ENCODE measurements at places on chromosomes 2 and 18.

- DNase-seq: no peak
Measured at GRCh38 chr2:155203178-155203577, 504.7 kb downstream of the KCNJ3 start.

DNA sequence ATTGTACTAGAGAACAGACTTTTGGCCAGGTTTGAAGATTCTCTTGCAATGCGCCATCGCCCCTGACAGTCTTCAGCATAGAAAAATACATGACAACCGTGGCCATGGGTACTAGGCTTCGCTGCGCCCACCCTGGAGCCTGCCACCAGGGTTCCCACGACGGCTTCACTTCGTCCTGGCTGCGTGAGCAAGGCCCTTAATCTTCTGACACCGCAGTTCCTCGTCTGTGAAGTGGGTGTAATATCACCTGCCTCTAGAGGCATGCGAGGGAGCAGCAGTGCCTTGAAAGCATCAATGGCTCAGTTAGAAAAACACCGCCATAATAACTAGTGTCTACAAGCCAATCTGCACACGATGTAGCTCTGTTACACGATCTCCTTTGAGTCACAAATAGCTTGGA lies 175.2 kb upstream of the HS6ST1 start:
- DNase-seq: no peak

DNA sequence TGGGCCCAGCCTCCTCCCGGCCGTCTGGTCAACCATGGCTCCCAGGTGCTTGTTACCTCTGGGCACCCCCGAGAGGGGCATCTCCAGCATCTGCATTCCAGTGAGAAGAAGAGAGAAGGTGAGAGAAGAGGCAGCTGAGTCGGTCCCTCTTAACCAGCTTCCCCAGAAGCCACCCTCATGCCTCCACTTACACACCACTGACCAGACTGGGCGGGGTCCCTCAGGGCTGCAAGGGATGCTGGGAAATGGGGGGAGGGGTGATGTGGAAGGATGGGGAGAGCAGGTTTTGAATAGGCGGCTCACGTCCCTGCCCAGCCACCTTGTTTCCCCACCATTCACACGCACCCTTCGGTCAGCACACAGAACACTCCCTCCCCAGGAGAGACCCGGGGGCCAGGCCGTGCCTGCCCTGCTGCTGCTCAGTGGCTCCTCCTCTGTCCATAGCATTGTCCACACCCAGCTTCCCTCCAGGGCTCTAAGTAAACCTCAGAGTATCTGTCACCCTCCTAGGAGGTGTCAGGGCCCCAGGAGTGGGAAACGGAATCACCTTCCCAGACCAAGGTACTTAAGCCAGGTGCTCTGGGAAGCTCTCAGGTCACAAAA lies 34.7 kb downstream of the GBX2 start:
- DNase-seq: no peak

GRCh38 chr2:15084826-15085489 lies 452.4 kb downstream of the LRATD1 start:
- DNase-seq: no peak

DNA sequence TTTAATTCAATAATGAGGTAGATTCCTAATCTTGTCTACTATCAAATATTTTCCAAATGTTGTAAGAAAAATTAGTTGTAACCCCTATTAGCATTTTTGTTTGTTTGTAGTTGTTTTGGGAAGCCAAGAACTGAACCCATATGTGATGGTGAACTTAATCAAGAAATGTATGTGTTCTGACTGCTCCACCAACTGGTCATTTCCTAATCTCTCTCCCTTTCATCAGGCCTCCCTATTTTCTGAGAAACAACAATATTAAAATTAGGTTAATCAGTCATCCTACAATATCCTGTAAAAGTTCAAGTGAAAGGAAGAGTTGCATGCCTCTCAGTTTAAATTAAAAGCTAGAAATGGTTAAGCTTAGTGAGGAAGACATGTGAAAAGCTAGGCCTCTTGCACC lies 504.0 kb downstream of the EPHA4 start:
- no peak for DNase-seq

DNA sequence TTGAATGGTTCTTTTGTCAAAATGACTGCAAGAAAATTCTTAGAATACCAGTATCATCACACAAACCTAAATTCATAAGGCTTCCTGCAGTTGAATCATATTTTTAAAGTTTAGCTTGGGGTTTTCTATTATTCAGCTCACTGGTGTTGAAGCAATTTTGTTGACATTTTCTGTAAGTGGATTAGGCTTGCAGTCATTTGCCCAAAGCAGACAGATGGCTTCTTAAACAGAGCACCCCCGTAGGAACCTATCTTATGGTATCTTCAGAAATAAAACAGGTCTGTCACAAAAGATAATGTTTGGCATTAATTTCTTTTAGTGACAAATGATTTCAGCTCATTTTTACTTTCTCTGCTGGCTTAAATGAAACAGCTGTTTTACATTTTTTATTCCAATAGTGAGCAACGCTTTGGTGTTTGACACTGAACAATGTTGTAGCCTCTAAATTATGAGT lies 331.1 kb downstream of the PLCL1 start:
- no peak for DNase-seq

DNA sequence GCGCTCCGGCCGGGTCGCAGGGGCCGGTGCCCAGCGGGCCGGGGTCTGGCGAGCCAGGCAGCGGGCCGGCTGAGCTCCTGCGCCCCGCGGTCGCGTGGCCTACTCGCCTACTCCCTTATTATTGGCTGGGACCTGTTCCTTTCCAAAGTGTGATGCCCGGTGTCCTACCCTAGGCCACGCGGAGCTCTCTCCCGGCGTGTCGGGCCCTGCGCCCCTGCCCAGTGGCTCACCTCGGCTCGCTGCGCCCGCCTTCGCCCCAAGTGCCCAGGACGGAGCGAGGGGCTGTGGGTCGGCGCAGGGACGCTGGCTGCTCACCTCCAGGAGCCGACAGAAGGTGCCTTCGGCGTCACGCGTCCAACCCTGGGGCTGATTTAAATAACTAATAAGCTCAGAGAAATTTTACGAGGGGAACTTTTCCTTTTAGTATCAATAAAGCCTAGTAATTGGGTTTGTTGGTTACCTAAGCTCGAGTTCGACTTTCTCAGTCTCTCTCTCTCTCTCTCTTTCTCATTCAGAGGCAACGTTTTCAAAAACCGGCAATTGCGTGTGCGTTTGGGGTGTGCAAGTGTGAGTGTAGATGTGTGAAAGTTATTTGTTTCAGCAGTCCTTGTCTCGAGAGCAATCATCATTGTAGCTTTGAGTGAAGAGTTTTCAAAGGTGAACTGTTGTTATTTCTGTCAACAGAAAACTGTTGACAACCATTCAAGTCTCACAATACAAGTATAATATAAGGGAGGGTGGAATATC lies 7.0 kb upstream of the SATB2 start:
- no peak for DNase-seq

GRCh38 chr2:77458216-77458615 lies 64.0 kb downstream of the LRRTM4 start:
- no peak for DNase-seq

DNA sequence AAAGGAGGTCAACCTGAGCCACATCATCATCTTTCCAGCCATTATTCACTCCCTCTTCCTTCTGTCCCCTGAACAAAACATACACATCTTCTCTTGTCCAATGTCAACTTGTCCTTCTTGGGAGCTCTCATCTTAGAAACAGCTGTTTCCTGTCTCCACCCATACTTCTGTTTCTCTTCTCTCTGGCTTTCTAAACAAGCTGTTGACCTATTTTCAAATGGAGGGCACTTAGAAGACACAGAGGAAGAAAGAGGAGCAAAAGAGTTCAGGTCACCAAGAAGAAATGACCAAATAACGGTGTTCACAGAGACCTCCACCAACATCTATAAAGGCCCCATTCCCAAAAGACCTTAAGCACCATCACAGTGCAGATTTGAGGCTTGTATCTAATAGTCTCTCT lies 355.9 kb upstream of the HNRNPA3 start:
- DNase-seq: no peak
